ENCODE measurements at places on chromosomes 13 and 19. TPM values are rescaled to one million over a fixed set of nuclear protein-coding genes. Genes with fewer than 3 reads are reported as not detected.

GRCh38 chr19:34504273-34504808, 22.8 kb downstream of the WTIP start:
- DNase-seq: peak; percentile 33

DNA sequence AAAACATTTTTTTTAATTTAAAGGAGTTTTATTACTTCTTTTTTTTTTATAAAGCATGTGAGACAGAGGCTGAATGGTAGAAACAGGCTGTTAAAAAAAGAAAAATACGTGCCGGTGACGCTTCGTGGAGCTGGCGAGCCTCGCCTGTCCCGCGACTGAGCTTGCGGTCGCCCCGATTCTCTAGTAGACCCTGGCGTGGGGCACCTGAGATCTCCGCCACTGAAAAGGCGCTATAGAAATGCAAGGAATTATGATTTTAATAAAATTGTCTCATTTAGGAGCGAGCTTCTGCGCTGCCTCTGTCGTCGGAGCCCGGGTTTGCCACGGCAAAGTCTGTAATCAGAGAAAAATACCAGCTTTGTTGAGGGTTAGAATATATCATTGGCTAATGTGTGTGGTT, 18.4 kb downstream of the NFIX start:
- DNase-seq: no peak

- DNase-seq: no peak
Observed at GRCh38 chr13:49853535-49853934, 61.1 kb upstream of the KPNA3 start.

DNA sequence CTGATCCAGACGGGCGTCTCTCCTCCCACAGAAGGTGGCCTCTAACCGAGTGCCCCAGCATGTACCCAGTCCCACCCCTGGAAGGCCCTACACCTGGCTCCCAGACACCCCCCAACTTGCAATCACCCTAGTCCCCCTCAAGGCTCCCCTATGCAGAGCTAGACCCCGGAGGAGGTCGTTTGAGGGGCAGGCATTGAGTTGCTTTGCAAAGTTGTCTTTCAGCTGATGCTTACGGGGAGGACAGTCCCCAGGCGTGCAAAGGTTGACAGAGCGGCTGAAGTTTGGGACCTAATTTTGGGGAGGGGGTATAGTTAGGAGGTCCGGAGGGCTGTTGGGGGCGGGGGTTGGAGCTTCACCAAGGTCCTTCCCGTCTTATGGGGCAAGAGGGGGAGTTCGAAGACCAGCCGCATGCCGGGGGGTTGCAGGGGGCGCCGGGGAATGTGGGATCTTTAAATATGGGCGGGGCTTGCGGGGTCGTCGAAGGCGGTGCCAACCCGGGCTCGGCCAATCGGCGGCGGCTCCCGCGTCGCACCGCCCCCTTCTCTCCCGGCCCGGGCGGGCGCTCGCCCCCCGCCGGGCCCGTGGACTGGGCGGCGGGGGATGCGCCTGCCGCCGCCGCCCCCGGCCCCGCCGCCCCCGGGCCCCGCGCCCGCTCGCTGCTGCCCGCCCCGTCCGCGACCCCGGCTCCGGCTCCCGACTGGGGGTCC, at the start of gene KCNN1:
KCNN1 (plus strand) TSS at position 558 of the 707 bp plus-strand sequence. CDS start 6,782 bp downstream, outside the sequence.
- DNase-seq: no peak

- no peak for DNase-seq
Observed at GRCh38 chr13:41909506-41909905, 51.4 kb downstream of the VWA8 start.

DNA sequence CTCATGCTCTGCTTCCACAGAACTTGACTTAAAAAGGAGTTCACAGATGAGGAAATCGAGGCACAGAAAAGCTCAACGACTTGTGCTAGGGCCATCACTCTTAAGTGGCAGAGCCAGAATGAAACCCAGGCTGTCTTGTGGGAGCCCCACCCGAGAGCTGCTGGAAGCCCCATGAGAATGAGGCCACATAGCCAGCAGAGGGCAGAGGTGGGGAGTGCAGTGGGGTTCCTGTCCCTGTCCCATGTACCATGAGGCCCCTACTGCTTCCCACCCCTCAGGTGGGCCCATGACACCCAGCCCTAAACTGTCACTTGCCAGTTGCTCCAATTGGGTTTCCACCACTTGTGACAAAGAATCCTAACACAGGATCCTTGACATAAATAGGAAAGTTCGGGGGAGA, 175.9 kb downstream of the IRS2 start:
- peak; percentile 53 for DNase-seq

DNA sequence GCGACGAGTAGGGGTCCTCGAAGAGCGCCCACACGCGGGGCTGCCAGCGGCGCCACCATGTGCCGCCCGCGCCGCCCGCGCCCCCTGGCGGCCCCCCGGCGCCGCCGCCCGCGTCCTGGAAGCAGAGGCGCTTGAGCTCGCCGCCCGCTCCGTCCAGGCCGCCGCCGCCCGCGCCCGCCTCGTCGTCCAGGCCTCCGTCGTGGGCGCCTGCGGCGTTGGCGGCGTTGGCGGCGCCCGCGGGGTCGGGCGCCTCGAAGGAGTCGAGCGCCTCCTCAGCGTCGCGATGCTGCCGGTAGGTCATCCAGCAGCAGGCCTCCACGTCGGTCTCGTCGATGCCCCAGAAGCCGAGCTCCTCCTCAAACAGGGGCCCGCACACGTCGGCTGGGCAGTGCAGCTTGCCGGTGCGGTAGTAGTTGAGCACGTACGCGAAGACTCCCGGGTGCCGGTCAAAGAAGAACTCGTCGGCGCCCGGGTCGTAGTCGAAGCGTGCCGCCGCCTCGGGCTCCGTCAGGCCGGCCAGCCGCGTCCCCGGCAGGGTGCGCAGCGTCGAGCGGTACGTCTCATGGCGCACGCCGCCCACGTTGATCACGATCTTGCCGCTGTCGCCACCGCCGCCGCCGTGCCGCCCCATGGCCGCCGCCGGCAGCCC, 829 bp downstream of the KCNC3 start:
- peak; percentile 58 for DNase-seq

GRCh38 chr19:3976495-3977241, 5.8 kb upstream of the DAPK3 start:
- no peak for DNase-seq

DNA sequence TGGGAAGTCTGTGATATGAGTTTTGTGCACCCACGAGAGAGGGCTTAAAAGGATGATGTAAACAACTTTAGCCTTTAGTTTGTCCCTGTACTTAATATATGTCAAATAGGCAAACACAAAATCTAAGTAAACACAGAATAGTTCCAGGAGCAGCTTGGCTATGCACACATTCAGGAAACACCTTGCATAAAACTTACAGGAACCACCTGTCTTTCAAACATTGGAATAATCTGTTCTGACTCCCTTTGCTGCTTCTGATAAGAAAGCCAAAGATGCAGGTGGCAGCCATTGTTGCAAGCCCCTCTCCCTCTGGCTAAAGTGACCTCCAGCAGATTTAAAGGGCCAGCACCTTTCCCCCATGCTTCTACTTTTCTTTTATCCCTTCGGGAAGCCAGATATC, 4.7 kb downstream of the EEF1AKMT1 start:
- no peak for DNase-seq

DNA sequence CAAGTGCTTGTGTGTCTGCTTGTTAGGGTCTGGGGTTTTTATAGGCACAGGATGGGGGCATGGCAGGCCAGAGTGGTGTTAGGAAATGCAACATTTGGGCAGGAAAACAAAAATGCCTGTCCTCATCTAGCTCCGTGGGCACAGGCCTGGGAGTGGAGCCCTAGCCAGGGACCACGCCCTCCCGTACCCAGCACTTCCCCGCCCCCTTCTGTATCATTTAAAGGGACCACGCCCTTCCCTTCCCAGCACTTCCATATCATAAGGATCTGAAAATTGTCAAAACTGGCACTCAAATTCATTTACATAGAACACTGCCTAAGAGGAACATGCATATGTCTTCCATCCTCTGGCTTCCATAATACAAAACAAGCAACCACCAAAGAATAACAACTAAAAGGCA, 185.8 kb downstream of the B3GLCT start:
- no peak for DNase-seq

- DNase-seq: peak; percentile 92
Observed at GRCh38 chr19:11155373-11156120, at the start of gene SPC24. Gene SPC24, minus strand, starts transcription at chr19:11155782. Its CDS starts 6 bp downstream, at chr19:11155776.

DNA sequence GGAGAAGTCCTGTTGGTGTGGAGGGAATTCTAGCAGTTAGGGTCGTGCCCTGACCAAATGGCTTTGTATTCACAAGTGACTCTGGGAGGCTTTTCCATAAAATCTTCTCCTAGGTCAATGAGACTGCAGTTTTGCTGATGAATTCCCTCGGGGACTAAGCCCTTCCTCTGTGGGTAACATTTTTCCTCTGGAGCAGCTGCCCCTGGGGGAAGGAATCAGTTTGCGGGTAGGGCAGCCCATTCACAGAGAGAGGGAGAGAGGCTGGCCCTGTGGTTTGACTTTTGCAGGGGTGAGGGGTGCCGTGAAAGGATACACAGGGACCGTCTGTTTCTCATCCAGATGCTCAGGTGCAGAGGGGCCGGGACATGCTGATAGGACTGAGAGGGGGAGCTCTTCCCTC, 67.3 kb downstream of the ERICH6B start:
- DNase-seq: no peak

- no peak for DNase-seq
Observed at GRCh38 chr13:102484329-102484728, 82.5 kb upstream of the FGF14 start.

DNA sequence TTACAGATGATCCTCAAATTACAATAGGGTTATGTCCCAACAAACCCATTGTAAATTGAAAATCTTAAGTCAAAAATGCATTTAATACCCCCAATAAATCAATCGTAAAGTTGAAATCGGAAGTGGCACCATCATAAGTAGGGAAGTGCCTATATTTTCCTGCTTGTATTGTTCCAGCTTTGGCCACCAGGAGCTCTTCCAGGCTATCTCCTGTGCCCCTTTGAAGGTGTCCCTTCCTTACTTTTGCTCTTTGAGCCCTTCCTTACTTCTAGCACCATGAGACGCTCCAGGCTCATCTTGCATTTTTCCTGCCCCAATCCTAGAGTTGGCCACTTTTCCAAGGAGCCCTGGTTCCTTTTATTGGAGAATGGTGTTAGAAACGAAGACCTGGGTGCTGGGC, 163.0 kb upstream of the TSC22D1 start:
- DNase-seq: no peak

DNA sequence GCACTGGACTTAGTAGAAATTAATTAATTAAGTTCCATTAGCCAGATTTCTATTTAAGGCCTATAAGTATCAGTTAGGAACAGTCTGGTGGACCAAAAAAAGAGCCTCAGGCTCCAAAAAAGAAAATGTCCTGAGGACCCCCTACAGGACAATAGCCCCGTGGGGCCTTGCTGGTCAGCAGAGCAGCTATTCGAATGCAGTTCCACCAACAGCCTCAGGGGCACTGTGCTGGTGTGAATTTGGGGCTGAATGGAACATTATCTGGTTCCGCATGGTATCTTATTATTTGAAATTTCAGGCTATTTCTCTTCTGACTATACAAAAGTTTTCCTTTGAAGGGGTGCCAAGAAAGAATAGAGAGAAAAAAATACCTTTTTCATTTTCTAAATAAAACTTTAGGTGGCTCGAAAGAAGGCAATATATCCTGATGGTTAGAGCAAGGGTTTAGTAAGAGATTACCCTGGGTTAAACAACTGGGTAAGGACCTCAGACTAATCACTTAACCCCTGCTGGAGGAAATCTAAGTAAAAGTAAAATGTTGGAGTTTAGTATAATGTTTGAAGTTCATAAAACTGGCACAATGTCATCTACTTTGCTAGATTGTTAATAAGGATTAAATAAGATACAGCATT, 147.2 kb downstream of the MIPEP start:
- no peak for DNase-seq

GRCh38 chr19:16572332-16573211, at the start of gene SLC35E1:
Gene SLC35E1, minus strand, starts transcription at chr19:16572415. Its CDS starts 51 bp downstream, at chr19:16572364.
- DNase-seq: peak; percentile 98

- DNase-seq: no peak
Observed at GRCh38 chr13:34513526-34513925, 428.5 kb upstream of the NBEA start.

- no peak for DNase-seq
Observed at GRCh38 chr13:53839461-53839860, 810.8 kb downstream of the OLFM4 start.

DNA sequence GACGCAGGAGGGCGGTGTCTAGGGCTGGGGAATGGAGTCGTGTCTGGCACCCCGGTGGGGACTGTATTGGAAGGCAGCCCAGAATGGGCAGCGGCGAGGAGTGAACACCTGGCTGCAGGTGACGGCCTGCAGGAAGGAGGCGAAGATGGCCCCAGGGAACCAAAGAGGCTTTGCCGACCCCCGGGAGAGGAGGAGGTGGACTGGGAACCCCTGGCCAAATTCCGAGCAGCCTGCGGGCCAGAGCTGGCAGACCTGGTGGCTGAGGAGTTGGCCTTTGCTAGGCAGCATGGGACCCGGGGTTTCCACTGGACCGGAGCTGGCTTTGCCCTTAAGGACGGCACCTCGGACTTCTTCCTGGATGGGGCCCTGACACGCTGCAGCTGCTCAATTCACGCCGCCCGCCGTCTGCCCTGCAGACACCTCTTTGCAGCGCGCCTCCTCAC, 25.9 kb downstream of the ZSWIM9 start:
- DNase-seq: no peak

- no peak for DNase-seq
Observed at GRCh38 chr13:80444240-80445015, 103.5 kb upstream of the SPRY2 start.

DNA sequence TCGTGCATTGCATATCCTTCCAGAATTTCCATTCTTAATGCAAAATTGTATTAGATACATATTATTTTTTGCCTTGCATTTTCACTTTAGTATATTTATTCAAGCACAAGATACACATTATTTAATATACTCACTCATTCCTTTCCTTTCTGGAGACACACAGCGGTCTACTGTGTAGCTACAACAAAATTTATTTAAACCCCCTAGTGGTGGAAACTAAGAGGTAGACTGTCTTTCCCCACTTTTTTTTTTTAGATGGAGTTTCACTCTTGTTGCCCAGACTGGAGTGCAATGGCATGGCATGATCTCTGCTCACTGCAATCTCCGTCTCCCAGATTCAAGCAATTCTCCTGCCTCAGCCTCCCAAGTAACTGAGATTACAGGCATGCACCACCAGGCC, 2040.3 kb upstream of the PCDH20 start:
- DNase-seq: no peak

GRCh38 chr19:16373532-16373931, 48.9 kb downstream of the KLF2 start:
- DNase-seq: no peak

DNA sequence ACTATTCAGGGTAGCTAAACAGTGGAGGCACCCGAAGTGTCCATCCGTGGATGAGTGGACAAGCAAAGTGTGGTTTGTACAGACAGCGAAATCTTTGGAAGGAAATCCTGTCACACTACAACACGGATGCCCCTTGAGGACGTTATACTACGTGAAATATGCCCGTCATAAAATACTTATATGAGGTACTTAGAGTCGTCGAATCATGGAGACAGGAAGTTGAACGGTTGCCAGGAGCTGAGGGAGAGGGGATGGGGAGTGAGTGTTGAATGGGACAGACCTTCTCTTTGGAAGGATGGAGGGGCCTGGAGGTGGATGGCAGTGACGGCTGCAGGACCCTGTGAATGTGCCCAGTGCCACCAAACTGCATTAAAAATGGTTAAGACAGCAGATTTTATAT, 11.6 kb downstream of the ATP4B start:
- no peak for DNase-seq

Gene SIAH3
- total RNA-seq: not detected

Gene KLK2
- total RNA-seq: not detected

Gene CYP4F8
- total RNA-seq: not detected

Gene FLT3LG
- total RNA-seq: 2.1 TPM

Gene IZUMO2
- not detected for total RNA-seq

Gene UGGT2
- 7.3 TPM for total RNA-seq

Gene CLEC17A
- total RNA-seq: not detected

Data from left lobe of liver (tissue), 2 donors.